ENCODE measurements at places on chromosomes 3 and 15.

- peak; percentile 64 for DNase-seq
Measured at GRCh38 chr3:195897081-195897852, 11.1 kb downstream of the TNK2 start.

- DNase-seq, result no peak
Measured at GRCh38 chr3:174767853-174768382, 91.2 kb upstream of the NAALADL2 start.

GRCh38 chr3:117510396-117510795 lies 800.8 kb downstream of the TUSC7 start:
- DNase-seq, result no peak

DNA sequence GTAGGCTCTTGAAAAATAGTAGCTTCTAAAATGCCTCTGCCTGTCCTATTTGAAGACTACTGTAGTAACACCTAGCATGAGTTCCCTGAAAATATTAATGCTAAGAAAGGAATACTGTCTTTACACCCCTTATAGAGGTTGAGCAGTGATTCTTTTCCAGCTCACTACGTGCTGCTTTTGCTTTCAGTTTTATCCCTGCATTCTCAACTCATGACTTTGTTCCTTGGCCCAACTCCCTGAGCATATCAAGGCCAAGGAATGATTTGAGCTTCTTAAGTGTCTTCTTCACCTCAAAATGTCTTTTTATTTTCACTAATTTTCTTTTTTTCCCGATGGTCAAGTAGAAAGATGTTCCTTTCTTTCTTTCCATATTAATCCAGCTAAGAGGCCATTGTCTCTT lies 16.5 kb upstream of the P2RY13 start:
- DNase-seq, result no peak

GRCh38 chr3:54356261-54357045 lies 234.1 kb downstream of the CACNA2D3 start:
- DNase-seq, result peak; percentile 14

- DNase-seq, result no peak
Measured at GRCh38 chr15:39947401-39948197, 13.7 kb downstream of the EIF2AK4 start.

DNA sequence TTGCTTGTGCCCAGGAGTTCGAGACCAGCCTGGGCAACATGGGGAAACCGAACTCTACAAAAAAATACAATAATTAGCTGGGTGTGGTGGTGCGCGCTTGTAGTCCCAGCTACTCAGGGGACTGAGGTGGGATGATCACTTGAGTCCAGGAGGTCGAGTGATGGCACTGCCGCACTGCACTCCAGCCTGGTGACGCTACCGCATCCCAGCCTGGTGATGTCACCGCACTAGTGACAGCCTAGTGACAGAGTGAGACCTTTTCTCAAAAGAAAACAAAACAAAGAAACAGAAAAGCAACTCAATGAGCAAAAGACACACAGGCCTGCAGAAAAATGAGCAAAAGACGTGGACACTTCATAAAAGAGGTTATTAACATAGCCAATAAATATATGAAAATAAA lies 19.9 kb upstream of the SYNM start:
- no peak for DNase-seq

GRCh38 chr15:73867956-73868355 lies 5.4 kb upstream of the TBC1D21 start:
- peak; percentile 29 for DNase-seq

- DNase-seq, result no peak
Measured at GRCh38 chr3:41881233-41881821, 80.6 kb downstream of the ULK4 start.

GRCh38 chr3:194176274-194176991 lies 40.5 kb downstream of the HES1 start:
- DNase-seq, result peak; percentile 70

GRCh38 chr3:47473391-47473790 lies 2.4 kb downstream of the SCAP start:
- no peak for DNase-seq

GRCh38 chr3:157073810-157074209 lies 86.1 kb downstream of the CCNL1 start:
- DNase-seq, result no peak

DNA sequence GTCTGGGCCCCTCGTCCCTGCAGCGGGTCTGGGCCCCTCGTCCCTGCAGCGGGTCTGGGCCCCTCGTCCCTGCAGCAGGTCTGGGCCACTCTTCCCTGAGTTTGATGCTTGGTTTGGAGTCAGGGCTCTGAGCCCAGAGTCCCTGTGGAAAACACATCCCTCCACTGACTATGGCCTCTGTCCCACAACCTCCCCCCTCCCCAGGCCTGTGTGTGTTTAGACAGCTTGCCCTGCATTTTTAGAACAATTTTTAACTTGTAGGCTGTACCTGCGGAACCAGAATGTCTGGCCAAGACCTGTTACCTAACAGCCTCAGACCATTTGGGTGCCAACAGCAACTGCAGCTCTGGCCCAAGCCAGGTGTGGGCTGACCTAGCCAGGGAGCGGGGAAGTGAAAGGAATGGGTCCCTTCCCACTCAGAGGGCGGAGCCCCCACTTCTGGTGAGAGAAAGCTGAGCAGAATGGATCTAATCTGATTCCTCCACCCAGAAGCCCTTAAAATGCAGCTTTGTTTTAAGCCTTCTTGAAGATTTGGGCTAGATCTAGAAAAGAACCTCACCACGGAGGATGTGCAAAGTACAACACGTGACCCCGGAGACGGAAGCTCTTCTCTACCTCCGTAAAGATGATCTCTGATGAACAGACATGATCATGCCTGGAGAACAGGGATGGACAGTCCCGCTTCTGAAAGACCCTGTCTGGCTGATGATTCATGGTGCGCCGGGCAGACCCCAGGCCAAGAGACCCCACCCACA lies 60.5 kb upstream of the TFRC start:
- peak; percentile 53 for DNase-seq

DNA sequence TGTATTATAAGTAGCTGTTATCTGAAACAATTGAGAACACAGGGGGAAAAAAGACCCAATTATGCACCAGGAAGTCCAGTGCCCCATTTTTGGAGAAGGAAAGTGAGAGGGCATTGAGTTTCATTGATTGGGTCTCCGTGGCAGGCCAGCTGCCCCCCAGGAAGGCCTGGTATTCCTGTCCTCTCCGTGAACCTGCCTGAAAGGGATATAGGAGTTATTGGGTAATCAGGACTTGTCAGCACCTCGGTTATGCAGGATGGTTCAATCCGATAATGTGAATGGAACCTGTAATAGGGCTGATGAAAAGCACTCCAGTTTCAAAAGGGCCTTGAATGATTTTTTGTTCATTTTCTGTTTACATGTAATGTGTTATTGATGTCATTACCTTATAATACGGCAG lies 122.0 kb upstream of the RARB start:
- DNase-seq, result no peak

DNA sequence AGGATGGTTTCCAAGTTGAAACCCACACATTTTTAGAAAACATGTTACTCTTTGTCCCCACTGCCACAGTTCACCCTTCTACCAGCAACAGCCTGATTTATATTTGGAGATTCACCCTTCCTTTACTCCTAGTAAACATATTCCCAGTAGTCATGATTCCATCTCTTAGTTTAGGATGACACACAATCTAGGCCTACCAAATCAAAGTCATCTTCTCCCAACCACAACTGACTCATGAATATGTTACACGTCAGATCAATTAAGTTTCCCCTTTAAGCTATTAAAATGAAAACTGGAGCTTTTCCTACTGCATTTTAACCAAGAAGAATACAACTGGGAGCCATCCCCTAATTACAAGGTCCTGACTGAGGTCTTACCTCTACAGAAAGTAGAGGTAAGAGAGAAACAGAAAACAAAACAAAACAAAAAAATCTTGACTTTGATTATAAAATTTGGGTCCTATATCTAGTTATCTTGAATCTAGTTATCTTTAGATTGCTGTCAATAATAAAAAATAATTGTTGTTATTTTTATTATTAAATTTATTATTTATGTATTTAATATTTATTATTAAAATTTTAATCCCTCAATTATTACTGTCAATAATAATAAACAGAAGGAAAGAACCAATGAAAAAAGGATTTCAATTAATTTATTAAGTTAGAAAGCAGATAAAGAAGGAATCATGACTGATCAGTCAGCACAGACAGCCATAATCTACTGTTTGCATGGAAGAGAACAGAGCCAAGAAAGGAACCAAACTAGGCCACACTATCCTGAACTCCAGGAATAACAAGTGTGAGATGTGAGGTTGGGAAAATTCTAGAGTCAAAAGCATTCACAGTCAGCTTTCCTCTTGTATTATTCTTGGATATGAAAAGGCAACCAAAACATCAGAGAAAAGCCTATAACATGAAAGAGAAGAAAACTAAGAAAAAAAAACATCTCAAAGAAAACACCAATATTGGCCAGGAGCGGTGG lies 12.5 kb downstream of the DPH6 start:
- no peak for DNase-seq

DNA sequence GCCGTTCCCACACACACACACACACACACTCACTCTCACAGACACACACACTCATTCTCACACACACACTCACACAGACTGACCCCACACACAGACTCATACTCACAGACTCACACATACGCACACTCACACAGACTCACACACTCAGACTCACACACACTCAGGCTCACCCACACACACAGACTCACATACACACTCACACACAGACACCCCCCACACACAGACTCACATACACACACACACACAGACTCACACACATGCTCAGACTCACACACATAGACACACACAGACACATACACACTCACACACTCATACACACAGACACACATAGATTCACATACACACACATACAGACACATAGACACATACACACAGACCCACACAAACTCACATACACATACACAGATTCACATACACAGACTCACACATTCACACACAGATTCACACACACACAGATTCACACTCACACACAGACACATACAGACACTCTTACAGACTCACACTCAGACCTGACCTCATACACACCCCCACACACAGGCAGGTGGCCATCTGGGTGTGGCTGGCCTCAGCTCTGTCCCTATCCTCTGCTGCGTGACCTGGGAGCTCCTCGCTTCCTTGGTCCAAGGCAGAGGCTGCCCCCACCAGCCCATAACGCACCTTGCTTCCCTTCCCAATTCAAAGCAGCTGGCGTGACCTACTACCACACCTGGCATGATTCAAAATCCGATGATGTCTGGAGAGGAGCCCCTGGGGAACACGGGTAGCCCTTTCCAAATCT lies 1.9 kb downstream of the C3orf22 start:
- peak; percentile 38 for DNase-seq

GRCh38 chr3:62686503-62687294 lies 188.5 kb downstream of the CADPS start:
- no peak for DNase-seq

- no peak for DNase-seq
Measured at GRCh38 chr3:66567077-66567476, 66.3 kb upstream of the LRIG1 start.

- peak; percentile 34 for DNase-seq
Measured at GRCh38 chr15:99963096-99963825, 230.0 kb upstream of the LYSMD4 start.

DNA sequence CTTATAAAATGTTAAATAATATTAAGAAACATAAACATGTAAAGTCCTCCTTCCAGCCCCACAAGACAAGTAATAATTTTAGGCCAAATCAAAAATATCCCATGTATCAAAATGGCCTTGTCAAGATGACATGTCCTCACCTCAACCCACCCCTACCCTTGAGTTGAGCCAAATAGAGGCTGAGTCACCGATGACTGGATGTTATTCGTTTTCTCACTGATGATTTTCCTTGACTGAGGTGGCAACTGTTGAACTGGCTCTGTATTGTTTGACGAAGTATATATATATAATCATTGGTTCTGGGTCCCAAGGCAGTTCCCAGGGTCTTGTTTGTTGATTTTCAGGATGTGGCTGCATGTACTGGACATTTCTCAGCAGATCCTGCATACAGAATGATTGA lies 75.3 kb downstream of the TMEM108 start:
- DNase-seq, result no peak

GRCh38 chr3:40504636-40505430 lies 1.0 kb upstream of the ZNF620 start:
- DNase-seq, result no peak

Data from endodermal cell (in vitro differentiated cells).